ENCODE measurements at places on chromosomes 7 and 10.

GRCh38 chr7:108103558-108104298, 26.4 kb downstream of the LAMB4 start:
- no peak for DNase-seq

DNA sequence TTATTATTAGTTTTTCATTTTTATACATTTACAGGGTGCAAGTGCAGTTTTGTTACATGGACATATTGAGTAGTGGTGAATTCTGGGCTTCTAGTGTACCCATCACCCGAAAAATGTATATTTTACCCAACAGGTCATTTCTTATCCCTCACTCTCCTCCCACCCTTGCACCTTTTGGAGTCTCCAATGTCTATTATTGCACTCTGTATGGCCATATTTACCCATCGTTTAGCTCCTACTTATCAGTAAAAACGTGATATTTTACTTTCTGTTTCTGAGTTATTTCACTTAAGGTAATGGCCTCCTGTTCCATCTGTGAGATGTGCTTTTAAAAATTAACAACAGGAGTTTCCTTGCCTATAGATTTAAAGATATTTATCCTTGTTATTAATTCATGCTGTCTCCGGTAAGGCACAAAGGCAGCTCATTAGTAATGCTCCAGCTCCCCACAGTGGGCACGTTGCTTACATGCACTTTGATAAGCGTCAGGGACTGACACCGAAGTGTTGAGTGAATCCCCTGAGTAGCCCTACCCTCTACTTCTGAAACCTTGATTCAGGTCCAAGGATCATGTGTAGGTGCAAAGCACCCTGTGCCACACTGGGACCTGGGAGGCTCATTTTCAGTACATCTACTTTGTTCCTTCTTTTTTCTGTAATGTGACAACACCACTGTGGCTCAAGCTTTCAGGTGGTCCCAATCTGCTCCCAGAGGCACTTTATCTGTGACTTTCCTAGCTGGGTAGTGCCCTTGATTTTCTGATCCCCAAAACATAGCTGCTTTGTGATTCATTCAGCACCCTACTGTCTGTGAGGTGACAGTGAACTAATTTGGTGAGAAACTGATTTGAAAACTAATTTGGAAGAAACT, 27.3 kb downstream of the HYAL4 start:
- DNase-seq: no peak

- no peak for DNase-seq
These were observed 344.1 kb upstream of the HPS1 start for GRCh38 chr10:98790817-98791216.

- DNase-seq: no peak
These were observed 17.3 kb upstream of the ADRB1 start for GRCh38 chr10:114026189-114027040.

DNA sequence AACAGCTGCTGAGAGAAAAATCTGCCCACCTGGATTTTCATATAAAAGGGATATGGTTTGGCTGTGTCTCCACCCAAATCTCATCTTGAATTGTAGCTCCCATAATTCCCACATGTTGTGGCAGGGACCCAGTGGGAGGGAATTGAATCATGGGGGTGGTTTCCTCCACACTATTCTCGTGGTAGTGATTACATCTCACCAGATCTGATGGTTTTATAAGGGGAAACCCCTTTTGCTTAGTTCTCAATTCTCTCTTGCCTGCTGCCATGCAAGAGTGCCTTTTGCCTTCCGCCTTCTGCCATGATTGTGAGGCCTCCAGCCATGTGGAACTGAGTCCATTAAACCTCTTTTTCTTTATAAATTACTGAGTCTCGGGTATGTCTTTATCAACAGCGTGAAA, 20.8 kb upstream of the MKI67 start:
- no peak for DNase-seq

GRCh38 chr7:112584290-112584689, 103.5 kb downstream of the LSMEM1 start:
- no peak for DNase-seq

DNA sequence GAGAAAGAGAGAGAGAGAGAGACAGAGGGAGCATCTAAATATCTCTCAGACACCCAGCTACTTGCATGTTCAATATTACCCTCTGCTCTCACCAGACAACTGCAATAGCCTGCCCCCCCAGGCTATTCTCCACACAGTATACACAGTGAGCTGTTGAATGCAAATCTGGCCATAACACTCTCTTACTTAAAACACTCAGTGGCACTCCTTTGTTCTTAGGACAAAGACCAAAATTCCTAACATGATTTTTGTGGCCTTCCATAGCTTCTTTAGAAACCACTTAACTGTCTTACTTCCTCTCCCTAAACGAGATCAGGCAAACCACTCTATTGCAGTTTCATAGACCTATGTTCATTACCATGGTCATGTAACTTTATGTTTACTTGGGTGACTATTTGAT, 903.6 kb upstream of the AUTS2 start:
- no peak for DNase-seq

DNA sequence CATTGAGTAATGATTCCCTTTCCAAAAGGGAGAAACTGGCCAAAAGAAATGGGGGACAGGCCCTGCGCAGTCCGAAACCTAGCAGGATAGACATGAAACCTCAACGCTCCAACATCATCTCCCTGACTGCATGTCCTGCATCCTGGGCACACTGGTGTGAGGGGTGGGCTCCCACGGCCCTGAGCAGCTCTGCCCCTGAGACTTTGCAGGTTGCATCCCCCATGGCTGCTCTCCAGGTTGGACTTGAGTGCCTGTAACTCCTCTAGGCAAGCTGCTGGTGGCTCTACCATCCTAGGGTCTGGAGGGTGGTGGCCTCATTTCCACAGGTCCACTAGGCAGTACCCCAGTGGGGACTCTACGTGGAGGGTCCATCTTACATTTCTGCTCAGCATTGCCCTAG, 16.3 kb upstream of the CRYGN start:
- no peak for DNase-seq

Measured in D721Med (cell line).